ENCODE measurements at places on chromosomes 3 and 15.

DNA sequence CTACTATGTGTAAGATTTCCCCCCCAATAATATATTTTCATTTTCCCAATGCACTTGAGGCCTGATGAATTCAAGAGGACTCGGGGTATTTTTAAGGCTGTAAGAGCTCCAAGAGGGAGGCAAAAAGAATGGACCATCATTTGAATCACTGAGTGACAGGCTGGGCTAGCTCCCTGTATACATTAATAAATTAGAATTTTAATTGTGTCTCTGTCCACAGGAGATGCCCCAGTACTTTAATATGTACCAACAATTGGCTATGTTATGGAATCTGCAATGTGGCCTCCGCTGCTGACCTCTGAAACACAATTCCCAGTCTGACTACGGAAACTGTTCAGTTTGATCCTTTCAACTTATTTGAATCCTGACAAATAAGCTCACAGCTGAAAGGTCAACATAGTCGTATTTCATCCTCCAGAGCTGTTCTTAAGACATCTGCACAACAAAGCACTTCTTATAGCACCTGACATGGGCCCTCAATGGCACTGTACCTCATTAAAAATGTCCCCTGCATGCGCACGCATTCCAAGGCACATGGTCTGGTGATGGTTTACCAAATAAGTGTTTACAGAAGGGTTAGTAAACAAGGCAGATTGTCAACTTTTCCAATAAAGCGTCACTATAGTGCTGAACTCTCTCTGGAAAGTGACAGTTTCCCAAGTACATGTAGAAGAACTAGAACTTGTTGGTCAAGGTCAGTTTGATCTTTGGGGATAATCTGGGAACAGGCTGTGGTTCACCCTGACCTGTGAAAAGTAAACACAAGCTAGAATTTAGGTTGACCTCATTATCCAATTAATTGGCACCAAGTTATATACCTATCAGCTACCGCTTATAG lies 472.9 kb downstream of the FOXP1 start:
- DNase-seq = no peak

GRCh38 chr3:69326855-69327300 lies 59.0 kb downstream of the FRMD4B start:
- no peak for DNase-seq

GRCh38 chr3:106114220-106114619 lies 245.4 kb upstream of the CBLB start:
- DNase-seq = no peak

DNA sequence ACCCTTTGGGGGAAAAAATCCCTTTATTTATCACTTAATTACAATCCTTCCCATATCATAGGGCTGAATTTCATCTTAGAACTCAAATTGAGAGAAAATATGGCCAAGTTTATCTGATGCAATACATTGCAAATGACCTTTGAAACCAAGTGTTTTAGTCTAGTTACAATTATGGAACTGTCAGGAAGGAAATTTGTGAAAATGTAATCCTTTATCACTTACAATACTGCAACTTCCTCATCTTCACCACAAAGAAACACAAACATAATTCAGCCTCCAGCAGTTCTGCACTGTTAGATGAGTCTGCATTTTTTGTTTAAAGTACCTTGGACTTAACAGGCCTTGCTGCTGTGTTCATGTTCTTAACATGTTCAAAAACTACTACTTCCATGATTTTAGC lies 4.6 kb downstream of the CCPG1 start:
- DNase-seq = peak; percentile 67

- DNase-seq = no peak
These were observed 500.1 kb upstream of the CFAP20DC start for GRCh38 chr3:59549962-59550361.

- DNase-seq = peak; percentile 13
These were observed 401.4 kb downstream of the ROBO1 start for GRCh38 chr3:79366414-79366813.

DNA sequence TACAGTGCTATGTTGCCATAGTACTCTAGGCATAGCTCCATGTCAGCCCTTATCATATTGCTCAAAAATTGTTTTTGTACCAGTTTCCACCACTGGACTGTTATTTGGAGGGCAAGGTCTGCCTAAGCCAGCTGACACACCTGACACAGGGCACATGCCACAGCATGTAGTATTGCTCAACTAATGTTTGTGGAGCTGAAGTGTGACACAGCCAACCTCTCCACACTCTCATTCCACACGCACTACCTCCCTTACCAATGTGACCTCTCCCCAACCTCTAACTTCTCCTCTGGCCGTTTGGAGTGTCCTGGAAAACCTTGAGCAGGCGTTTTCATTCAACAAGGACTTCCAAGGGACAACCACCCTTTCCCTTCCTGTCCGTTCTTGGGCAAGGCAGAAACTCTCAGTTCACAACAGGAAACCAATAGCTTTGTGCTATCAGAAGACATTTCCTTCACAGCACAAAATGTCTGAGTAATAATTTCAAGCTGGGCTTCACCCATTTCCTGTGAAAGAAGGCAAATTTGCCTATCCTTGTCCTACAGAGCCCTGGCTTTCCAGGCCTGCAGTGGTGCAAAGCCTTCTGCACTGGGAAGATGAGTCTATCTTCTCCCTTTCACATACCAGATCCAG lies 38.4 kb downstream of the TLNRD1 start:
- no peak for DNase-seq

GRCh38 chr3:51389423-51390183 lies 1.5 kb upstream of the RBM15B start:
- peak; percentile 47 for DNase-seq

DNA sequence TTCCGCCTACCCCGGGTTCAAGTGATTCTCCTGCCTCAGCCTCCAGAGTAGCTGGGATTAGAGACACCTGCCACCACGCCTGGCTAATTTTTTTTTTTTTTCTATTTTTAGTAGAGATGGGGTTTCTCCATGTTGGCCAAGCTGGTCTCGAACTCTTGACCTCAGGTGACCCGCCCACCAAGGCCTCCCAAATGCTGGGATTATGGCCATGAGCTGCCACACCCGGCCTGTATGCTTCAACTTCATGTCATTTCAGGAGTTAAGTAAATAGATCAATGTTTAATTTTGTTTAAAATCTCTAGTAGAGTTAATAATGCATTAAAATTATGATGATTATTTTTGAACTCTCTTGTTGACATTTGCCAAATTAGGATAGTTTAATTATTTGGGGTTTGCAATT lies 121.1 kb upstream of the ALDH1A3 start:
- DNase-seq = no peak

- peak; percentile 67 for DNase-seq
These were observed 7.5 kb downstream of the HDGFL3 start for GRCh38 chr15:83200162-83200561.

DNA sequence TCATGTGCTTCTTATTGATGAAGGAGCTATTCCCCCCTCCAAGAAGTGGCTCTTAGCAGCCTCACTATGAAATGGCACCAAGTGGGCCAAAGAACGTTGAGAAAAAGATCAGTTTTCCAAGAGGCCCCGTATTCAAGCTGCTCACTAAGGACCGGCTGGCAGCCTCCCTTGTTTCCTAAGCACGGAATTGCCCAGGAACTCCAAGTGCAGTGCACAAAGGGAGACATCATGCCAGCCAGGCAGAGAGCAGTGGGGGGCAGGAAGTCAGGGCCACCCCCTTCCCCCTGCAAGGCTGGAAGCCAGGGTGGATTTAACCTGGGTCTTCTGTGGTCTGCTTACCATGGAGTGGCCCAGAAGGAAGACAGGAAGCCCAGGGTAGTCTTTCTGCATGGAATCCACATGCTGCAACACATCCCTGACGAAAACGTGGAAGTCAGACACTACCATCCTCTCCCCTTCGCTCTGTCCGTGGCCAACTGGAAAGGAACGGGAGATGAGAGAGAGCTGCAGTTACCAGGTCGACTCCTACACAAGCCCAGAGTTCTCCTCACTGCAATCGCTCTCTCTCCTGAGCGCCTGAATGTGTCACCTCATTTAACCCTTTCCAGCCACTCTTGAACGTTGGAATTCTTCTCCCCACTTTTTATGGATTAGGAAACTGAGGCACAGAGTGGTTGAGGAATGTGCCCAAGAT lies 49.5 kb downstream of the ABTB1 start:
- DNase-seq = no peak

GRCh38 chr3:125140818-125141595 lies 71.5 kb downstream of the SLC12A8 start:
- DNase-seq = peak; percentile 44

DNA sequence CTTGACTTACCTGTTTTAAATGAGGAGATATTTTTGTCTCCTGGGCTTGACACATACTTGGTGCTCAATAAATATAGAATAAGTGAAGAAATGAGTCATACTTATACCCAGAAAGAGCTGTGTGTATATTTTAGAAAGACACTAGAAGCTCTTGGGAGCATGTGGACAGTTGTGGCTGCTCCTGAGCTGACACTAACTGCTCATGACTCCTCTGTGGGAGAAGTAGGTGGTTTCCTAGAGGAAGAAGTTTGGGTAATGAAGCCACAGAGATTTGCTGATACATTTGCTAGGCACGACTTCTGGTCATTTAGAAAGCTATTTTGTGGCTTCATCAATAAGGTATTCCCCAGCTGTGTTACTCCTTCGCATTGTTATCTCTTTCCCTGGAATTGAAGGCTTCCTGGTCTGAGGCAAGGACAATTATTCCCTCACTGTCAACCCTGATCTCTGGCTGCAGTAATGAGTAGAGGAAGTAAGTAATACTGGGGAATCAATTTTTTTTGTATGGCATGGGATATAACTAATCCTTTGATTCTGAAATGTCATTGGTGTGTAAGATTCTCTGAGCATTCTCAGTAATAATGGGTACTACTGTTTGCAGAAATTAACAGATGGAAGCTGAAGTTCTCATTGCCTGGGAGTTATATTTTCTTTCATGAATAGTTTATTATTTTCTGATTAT lies 79.6 kb upstream of the DCBLD2 start:
- DNase-seq = peak; percentile 90

- no peak for DNase-seq
These were observed 700.5 kb upstream of the ZNF385D start for GRCh38 chr3:22451501-22451900.

DNA sequence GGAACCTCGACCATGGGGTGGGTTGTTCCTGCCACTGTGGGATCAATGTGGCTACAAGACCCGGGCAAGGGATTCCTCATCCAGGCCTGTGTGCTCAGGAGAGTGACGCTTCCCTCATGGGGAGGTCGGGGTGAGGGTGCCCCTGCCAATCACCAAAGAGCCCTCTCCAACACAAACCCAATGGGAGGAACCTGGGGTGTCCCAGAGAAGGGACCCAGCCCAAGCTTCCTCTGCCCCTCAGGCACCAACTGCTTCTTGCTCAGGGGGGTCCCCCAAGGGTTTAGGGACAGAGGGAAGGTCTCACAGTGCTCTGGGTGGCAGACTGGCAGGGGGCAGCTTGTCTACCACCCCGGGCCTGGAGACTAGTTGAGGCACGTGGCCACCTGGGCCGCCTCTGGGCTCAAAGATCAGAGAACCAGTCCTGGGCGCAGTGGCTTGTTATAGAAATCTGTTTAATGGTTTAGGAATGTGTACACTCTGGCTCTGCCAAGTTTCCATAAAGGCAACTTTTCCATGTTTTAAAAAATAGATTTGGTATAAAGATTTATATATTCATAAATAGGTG lies 26.6 kb downstream of the GP9 start:
- DNase-seq = peak; percentile 12

GRCh38 chr3:87390821-87391220 lies 114.4 kb upstream of the POU1F1 start:
- DNase-seq = no peak

DNA sequence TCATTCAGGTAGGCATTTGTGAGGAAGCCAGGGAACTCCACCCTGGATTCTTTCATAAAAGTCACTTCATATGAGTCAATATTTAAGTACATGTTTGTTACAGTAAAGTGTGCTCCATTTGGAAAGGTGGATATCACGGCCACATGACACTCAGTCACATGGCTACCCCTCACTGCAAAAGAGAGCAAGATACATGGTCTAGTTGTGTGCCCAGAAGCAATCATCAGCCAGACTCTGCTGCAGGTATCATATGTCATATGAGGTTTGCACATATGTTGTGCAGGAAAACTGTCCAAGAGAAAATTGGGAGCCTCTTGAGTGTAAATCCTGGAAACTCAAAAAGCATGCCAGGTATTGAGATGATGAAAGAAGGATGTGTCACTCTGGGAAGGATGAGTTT lies 55.0 kb upstream of the NMNAT3 start:
- DNase-seq = no peak

DNA sequence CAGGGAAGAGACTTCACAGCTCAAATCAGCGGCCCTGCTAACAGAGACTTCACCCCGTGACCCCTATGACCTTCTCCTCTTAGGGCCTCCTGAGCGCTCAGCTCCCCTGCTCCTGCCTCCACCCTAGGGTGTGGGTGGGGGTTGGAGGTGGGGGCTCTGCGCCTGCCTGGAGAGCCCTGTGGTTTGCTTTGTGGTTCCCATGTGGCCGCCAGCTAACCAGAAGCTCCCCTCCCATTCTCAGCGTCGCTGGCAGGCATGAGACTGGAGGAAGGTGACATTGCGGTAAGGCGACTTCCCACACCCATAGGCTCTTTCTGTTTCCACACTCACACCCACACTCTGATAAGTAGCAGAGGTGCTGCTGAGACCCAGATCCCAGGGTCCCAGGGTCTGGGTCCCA lies 27.6 kb downstream of the XYLB start:
- DNase-seq = no peak

GRCh38 chr3:197298945-197299854 lies 788 bp upstream of the DLG1 start:
- peak; percentile 19 for DNase-seq

- DNase-seq = no peak
These were observed 152.7 kb downstream of the FEZF2 start for GRCh38 chr3:62220616-62221015.

GRCh38 chr3:12818273-12818672 lies 21.8 kb downstream of the CAND2 start:
- DNase-seq = no peak

DNA sequence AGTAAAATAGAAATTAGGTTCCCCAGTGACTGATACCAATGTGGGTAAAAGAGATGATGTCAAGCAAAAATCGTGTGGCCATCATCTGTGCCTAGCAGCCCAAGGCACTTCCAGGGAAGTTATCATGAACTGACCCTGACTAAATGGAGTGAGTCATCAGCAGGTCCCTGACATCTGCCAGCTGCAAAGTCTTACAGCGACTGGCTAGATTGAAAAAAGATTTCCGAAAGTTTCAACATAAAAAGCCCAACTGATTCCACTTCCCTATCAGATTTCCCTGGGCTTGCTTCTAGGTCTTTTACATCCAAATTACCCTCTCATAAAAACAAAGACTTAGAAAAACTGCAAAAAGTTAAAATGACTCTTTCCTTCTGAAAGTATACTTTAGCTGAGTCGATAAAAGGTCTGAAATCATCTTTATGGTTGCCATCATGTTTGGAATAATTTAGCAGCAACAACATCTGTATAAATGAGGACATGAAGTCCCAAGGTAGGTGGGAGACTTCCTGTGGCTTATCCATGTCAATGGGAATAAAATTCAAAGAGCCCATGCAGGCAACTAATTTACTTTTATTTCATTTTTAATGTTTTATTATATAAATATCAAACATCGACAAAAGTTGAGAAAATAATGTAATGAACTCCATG lies 342.8 kb downstream of the ERC2 start:
- DNase-seq = peak; percentile 57
